ENCODE measurements at places on chromosomes 2 and 18.

DNA sequence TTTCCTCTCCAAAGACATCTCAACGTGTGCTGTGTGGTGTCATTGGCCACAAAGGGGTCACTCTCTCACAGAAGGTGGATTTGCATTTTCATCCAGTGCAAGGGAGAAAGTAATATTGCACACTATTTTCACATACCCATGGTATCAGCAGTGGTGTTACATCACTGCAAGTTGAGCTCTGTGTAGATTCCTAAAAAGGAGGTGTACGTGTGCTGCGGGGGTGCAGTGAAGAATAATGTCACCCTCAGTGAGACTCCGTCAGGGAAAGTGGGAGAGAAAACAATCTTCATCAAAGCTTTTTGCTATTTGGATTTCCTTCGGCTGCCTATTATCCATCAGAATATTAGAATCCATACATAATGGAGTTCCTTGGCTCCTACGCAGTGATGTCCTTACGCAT lies 733.8 kb upstream of the FANCL start:
- DNase-seq = no peak

GRCh38 chr2:62110415-62111025 lies 85.4 kb upstream of the B3GNT2 start:
- no peak for DNase-seq

GRCh38 chr18:58516514-58517285 lies 112.2 kb downstream of the ALPK2 start:
- DNase-seq = no peak

- no peak for DNase-seq
Measured at GRCh38 chr18:63683890-63684289, 18.9 kb upstream of the SERPINB11 start.

GRCh38 chr18:26621161-26622026 lies 73.0 kb upstream of the KCTD1 start:
- DNase-seq = peak; percentile 49

DNA sequence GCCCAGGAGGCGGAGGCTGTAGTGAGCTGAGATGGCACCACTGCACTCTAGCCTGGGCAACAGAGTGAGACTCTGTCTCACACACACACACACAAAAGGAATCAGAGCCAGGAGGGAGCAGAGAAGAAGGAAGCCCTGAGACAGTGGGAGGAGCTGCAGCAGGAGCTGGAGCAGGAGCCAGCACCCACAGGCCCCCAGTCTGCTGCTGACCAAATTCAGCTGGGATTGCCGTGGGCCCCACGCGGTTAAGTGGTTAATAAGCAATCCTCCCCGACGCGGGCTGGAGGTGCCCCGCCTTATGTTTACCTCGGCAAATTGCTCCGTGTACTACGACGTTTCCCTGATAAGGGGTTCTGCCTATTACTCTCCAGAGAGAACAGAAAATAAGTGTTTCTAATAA lies 265.3 kb downstream of the TWIST2 start:
- DNase-seq = no peak

DNA sequence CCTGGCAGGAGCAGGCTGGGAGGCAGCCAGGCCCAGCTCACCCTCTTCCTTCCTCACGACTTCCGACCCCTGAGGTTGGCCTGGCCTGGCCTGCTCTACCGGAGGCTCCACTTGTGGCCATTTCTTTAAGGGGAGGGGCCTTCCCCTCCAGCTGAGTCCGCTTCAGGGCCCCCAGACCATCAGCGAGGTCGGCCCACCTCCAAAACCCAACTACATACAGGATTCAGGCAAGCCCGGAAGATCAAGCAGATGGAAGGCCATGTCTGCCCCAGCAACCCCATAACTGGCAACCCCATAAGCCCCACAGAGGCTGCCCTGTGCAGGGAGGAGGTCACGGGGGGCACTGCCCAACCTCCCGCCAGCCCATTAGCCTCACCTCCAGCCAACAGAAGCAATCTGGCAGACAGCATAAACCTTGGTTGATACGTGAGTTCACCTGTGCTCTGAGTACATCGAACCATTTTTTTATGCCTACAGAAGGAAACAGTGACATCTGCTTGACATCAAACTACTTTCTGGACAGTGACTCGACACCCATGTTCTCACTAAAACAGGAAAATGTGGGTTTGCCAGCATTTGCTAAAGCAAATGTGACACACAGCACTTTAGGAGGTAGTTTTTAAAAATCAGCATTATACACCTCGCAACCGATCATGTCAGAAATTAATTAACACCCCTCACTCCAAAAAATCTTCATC lies 98.9 kb downstream of the EIPR1 start:
- DNase-seq = no peak

GRCh38 chr2:12300927-12301326 lies 415.8 kb upstream of the TRIB2 start:
- no peak for DNase-seq

GRCh38 chr2:240340361-240340761 lies 95.1 kb upstream of the GPC1 start:
- DNase-seq = no peak

- peak; percentile 84 for DNase-seq
Measured at GRCh38 chr2:72539071-72539552, 286.7 kb downstream of the EXOC6B start.

DNA sequence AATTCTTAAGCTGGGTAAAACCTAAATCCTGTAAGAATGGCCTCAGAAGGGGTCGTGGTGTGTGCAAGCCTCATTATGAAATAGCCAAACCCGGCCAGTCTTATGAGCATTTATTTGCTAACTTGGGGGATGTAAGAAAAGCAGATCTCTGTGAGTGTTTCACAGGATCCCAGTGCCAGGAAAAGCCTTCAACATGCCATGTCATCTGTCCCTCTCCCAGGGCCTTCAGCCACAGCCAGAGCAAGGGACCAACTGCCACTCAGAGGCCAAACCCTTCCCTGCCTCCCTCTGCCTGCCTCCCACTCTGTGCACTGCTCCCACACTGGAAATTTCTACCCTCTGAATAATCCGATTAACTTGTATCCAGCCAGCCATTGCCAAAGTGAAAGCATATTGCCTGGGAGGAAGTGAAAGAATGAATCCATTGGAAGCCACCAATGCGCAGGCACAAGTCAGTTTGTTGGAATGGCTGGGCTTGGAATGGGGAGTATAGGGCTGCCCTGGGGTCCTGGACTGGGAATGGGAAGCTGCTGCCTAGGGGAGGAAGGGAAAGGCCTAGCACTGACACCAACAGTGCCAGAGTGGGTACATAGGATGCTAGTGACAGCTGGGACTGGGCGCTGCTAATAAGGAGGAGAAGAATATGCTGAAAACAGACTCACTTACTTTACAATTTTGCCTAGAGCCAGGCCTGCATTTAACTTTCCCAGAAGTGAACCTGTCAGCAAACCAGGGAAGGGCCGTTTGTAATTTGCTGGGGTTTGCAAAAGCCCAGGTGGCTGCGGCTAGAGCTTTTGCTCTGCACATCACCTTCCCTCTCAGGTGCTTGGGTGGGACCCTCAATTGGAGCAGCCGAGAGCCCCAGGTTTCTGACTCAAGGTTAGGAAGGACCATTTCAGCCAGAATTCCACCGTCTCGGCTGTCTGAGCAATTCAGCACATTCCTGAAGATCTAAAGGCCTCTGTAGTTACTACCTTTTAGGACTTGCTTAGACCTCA lies 146.6 kb upstream of the NCK2 start:
- no peak for DNase-seq

DNA sequence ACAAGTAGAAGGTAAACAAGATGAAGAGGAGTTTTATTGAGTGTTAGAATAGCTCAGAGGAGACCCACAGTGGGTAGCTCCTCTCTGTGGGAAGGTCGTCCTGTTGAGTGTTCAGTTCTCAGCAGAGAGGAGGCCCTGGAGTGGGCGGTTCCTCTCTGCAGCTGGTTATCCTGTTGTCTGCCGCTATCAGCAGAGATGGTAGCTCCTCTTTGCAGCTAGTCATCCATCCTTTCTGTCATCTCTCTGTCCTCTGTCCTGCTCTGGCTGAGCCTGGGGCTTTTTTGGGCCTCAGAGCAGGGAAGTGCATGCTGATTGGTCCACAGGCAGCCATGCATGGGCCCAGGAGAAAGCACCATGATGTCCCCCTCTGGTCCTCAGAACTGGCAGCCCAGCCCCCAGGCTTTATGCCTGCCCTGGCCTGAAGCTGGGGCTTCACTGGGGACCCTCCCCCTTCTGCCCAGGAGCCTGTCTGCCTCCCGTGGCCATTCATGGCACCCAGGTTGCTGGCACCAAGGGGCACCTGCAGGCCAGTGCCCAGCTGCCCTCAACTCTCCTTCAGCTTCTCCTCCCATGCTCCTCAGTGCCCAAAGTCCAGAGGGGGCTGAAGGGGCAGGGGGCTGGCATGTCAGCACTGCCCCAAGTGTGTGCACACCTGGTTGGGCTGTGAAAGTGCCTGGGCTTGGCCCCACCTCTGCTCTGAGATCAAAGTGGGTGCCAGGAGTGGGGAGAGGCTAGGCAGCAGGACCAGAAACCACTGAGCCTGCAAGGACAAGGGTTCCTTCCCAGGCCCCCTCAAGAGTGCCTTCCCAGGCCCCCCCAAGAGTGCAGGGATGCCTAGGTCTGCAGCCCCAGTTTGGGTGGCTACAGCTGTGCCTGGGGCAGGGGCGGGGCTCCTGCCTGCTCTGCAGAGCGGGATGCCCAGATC lies 98.7 kb downstream of the TWIST2 start:
- DNase-seq = no peak

- peak; percentile 41 for DNase-seq
Measured at GRCh38 chr2:68367953-68368653, 3.0 kb downstream of the PLEK start.

DNA sequence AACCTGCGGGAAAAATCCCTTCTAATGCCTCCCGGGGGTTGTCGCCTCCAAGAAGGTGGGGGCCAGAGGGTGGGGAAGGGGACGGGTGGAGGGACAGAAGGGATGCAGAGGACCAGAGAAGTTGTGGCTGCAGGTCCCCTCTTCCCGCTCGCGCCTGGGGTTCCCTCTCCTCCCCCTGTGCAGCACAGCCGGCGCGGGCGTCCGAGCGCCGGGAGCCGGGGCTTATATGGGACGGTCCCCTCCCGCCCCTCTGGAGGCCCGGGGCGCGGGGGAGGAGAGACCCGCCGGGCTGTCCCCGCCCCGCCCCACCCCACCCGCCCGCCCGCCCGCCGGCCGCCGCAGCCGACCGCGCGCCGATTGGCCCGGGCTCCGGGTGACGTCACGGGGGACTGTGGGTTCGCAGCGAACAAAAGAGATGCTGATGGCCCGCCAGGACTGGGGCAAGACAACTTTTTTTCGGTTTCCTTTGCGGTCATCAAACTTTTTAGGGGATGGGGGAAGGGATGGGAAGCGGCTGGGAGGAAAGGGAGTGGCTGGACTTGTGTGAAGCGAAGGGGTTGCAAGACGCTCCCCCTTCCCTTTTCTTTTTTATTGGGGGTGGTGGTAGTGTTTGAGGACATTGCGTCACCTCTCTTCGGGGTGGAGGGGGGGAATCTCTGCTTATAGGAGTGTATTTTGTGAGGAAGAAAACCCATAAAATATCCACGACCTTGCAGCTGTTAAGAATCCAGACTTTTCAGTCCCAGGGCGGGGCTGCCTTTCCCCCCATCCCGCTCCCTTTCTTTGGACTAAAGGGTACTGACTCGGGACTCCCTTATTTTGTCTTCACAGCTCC lies at the start of gene FN1:
Gene FN1, minus strand, starts transcription at position 199 of the 835 bp plus-strand sequence. CDS start 266 bp downstream, outside the sequence.
- peak; percentile 96 for DNase-seq

- DNase-seq = no peak
Measured at GRCh38 chr2:30867385-30867784, 60.1 kb upstream of the CAPN13 start.

DNA sequence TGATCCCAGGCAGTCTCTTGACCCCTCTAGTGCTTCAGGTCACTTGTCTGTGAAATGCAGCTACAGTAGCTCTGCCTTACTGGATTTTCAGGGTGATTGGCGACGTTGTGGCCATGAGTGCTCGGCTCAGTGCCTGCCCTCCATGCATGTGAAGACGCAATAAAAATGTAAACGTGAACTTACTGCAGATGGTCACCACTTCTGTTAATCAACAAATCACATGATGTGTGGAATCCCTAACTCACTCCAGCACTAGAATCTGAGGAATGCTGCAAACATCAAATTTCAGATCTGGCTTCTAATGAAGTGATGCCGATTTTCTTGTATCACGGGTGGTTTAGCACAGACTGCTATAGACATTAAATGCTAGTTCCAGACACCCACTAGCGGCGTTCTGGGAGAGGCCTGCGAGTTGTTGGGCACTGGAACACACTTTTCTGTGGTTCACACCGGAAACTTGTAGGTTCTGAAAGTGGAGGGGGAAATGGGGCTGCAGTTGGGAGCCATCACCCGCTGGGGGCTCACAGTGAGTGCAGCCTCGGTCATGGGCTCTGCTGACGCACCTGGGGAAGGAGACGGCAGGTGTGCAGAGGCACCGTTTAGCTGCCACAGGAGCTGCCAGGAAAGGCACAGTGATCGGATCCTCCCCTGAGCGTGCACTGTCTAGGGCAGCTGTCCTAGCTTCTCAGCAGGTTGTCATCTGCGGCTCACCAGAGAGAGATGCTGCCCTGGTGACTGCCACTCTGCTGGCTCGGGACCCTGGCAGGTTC lies 6.5 kb downstream of the CNDP1 start:
- DNase-seq = no peak

DNA sequence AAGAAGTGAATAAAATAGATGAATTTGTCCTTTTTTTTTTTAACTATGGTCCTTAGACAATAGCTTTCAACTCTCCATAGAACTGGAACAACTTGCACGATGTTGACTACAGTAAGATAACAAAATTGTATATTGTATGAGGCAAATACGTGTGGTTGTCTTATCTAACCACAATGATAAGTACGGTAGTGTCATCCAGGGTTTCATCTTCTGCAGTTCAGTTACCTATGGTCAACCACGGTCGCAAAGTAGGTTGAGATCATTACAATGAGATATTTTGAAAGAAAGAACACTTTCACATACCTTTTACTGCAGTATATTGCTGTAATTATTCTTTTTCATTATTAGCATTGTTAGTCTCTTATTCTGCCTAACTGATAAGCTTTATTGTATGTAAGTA lies 295.2 kb downstream of the PARD3B start:
- DNase-seq = no peak

DNA sequence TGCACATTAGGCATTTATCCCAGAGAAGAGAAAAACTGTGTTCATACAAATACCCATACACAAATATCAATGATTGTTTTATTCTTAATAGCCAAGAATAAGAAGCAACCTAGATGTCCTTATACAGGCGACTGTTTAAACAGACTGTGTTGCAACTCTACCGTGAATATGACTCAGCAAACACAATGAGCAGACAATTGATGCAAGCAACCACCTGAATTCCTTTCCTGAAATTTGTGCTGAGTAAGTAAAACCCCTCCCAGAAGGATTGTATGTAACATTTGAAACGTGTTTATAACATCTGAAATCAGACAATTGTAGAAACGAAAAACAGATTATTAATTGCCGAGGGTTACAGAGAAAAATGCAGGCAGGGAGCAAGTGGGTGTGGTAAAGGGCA lies 621.9 kb upstream of the SOX11 start:
- DNase-seq = peak; percentile 24

DNA sequence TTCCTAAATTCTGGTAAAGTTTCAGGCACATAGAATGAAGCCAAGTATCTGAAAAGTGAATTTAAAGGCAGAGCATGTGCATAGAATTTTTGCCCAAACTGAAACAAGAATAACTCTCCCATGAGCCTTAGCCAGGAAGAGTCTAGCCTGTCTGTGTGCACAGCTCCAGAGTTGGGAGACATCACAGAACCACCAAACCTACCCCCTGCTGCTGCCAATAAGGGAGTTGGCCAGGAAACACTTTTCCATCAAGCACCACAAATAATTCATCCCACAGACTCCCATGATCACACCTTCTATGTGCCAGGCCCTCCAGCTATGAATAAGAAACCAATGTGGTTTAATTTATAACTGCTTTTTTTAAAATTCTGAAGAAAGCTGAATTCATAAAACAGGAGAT lies 27.0 kb downstream of the OSR1 start:
- no peak for DNase-seq

Measured in mammary epithelial cell (primary cell).